Activated CD4-positive, alpha-beta T cell treated with anti-CD3 and anti-CD28 coated beads for 36 hours (primary cell): ENCODE measurements at places on chromosomes 3 and 15. TPM values are rescaled to one million over a fixed set of nuclear protein-coding genes. Genes with fewer than 3 reads are reported as not detected.
A peak's percentile ranks its signal among the peaks of the same experiment; 100 is the strongest.

Gene TNNC1
- 2.7 TPM for total RNA-seq

Gene ACTRT3
- 0.62 TPM for total RNA-seq

- DNase-seq = no peak
These were observed 192.0 kb downstream of the UBE3A start for GRCh38 chr15:25246641-25247406.

Gene C3orf80
- not detected for total RNA-seq

Gene DAZL
- not detected for total RNA-seq

DNA sequence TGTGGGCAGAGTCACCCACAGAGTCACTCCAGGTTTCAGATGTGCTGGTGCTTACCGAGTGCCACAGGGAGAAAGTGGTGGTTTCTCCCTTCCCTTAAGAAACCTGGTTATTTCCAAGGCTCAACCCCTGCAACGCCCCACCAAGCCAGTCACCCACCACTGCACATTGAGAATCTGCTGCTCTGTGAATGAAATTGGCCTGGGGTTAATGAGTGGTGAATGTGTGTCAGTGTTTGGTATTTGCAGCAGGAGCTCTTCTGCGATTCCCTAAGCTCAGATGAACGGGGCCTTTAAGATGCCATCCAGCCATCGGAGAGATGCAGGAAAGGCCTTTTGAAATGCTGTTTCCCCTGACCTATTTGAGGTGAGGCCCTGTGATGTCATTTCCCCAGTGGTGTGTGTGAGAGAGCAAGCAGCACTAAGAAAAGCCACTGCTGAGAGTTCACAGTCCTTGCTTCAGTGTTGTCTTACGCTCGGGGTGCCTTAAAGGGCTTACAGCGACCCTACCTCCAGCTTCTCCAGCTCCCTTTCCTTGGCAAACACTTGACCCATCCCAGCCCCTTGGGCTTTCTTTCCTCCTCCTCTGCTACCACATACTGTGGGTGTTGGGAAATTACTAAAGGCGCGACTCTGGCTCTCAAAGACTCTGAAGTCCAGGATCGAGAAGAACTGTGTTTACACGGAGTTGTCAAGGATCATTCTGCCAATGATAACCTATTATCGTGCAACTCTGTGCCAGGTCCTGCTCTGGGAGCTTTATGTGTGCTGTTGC is 68.9 kb downstream of the SMAD3 start:
- DNase-seq = peak; percentile 78

GRCh38 chr15:75456710-75457109 is 5.2 kb upstream of the SIN3A start:
- no peak for DNase-seq

DNA sequence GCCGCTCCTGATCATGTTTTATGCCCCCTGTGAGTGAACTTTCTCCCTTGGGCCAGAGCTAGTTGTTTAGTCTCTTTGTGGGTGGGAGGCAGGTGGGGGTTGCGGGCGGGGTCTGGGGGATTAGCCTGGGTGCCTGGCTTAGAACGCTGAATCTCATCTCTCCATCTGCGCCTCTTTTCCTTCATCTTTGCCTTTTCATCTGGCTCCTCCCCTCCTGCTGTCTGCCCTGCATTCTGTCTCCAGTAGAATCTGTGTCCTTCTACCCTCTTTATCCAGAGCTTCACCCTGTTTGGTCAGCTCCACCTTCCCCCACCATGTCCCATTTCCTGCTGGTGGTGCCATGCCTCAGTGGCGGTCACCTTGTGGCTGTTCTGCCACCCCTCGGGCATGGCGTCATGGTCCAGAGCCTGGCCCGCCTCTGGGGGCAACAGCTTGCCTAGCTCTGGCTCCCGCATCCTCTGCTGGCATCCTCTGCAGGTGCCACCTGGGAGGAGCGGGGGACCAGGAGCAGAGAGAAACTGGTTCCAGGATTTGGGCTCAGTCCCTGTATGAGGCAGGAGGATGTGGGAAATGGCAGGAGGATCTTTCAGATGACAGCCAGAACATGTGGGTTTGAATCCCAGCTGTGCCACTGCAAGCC is 44.3 kb downstream of the PDIA5 start:
- no peak for DNase-seq
